ENCODE measurements at places on chromosomes 6 and 20. TPM values are rescaled to one million over a fixed set of nuclear protein-coding genes. Genes with fewer than 3 reads are reported as not detected.

DNA sequence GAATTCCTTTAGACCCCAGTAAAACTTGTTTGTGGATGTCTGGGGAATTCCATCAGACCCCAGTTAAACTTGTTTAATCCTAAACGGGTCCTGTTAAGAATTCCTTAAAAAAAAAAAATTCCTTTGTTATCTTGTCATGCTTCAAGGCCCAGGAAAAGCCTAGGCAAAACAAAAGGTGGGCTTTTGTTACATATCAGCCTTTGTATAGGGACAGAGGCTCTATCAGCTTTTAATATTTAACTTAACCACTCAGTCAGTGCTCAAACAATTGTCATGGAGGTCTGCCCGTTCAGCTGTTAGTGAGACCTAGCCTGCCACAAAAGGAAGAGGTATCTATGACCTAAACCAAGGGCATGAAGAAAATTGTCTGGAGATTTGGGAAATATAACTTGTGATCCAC is 53.1 kb downstream of the SLC22A1 start:
- DNase-seq = no peak

- DNase-seq = no peak
Measured at GRCh38 chr6:121333196-121333595, 1.1 kb downstream of the TBC1D32 start.

DNA sequence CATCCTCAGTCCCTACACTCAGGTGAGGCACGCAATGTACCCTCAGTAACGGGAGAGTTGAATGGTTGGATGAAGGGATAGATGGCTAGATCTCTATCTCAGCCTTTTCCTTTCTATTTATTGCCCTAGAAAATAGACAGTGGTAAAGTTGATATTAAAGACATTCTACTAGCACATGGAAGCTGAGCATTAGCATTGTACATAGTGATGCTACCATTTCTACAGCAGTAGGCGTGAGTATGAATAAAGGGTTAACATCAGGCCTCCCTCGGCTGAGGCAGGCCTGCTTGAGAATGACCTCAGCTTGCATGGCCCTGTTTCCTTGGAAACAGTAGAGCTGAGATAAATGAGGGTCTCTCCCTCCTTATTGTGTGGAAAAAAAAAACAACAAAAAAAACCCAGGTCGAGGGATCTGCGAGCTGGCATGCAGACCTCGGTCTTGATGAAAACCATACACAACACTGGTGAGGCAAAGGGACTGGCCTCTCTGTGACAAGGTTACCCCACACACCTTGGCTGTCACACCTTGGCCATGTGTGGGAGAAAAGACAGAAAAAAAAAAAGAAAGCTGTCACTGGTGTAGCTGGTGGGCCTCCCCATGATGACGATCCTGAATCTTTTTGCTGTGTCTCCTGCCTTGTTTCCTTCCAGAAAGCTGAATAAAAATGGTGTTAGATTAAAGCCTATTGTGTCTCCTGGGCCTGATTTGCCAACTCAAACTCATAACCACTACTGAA is 160.0 kb downstream of the HACE1 start:
- DNase-seq = no peak

GRCh38 chr20:56359212-56360132 is 698 bp downstream of the FAM210B start:
- DNase-seq = peak; percentile 78

DNA sequence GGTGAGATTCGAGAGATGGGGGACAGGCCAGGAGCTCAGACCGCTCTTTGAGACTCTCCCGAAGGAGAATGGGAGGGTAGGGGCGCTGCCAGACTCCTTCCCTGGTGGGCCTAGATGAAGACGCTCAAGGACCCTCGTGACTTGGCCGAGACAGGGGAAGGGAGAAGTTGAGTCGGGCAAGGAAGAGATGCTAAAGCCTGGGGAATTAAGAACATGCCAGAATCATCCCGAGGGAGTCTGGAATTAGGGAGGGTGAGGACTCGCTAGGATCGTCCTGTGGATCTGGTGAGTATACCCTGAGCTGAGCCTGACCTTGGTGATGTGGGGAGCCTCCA is 529 bp downstream of the UBE2C start:
- DNase-seq = no peak

DNA sequence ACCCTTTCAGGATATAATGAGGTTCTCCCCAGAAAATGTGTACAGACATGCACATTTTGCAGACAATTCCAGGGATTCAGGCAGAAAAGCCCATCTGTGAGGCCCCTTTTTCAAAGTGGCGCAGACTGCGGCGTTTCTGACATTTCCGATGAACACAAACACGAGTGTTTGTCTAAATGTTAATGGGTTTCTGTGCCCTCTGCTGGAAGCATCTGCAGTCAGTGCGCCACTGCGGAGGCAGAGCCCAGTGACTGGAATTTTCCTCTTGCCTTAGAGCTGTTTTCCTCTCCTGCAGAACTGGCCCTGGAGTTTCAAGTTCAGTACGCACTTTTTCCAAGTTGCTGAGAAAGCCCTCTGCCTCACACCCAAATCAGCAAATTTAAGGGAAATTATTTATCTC is 15.3 kb downstream of the ANKRD60 start:
- DNase-seq = no peak

GRCh38 chr6:46927066-46927465 is 5.3 kb upstream of the ADGRF5 start:
- no peak for DNase-seq

GRCh38 chr6:40431706-40432105 is 155.5 kb downstream of the LRFN2 start:
- DNase-seq = no peak

- DNase-seq = no peak
Measured at GRCh38 chr6:35047265-35048011, 93.7 kb downstream of the TCP11 start.

DNA sequence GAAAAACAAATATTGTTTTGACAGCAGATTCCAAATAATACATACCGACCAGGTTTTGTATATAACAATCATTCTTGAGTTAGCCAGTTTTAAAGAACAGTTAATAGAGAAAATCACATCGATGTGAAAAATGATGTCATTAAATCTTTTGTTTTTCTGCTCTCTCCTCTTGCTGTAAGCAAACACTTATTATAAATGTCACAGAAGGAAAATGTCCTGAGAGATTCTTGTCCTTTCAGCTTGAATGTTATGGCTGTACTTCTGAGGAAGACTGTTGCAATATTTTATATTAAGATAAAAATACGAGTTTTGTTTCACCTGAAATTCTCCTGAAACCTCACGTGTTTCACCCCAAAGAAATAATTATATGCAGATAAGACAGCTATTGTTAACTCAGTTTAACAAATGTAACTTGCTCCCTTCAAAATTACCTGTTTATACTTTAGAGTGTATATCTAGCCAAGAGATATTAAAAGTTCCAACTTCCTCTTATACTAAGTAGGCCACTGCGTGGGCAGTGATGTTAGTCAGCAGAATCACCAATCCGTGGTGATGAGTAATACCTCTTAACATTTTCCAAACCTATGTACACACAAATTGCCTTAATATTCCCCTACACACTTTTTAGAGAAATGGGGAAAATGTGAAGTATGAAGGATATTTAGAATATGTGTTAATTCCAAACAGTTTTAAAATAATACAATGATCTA is 1111.4 kb upstream of the CITED2 start:
- DNase-seq = no peak

GRCh38 chr6:132962936-132963868 is 148.8 kb downstream of the RPS12 start:
- no peak for DNase-seq

DNA sequence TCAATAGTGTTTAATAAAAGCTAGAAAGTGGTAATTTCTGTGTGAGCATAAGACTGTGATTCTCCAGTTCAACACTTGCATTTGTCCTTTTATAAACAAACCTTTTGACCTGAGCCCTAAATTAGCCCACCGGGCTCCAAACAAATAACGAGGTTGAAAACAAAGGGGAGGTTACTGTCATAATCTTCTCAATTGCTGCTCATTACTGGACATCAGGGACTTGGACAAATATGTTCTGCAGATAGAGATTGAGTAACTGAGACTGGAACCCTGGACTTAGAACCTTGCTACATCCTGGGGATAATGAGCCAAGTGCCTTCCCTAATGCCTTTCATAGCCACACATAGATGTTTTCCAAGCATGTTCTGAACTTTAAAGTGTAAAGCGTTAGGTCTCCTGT is 84.2 kb upstream of the PCSK2 start:
- DNase-seq = no peak

- DNase-seq = no peak
Measured at GRCh38 chr20:59845472-59845871, 88.0 kb downstream of the SYCP2 start.

DNA sequence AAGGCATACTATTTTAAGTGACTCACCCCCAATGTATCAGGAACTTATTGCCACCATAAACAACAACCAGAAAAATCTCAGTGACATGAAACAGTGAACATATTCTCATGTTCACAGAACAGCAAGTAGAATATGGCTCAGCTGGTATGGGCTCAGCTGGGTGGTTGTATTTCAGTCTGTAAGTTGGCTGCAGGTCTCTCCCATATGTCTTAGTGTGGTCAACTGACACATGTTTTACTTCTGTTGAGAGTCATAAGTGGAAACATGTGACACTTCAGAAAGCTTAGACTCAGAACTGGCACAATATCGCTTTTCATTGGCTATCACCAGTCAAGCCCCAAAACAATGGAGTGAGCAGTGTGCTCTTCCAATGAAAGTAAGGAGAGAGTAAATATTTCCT is 574.1 kb downstream of the HAO1 start:
- no peak for DNase-seq

DNA sequence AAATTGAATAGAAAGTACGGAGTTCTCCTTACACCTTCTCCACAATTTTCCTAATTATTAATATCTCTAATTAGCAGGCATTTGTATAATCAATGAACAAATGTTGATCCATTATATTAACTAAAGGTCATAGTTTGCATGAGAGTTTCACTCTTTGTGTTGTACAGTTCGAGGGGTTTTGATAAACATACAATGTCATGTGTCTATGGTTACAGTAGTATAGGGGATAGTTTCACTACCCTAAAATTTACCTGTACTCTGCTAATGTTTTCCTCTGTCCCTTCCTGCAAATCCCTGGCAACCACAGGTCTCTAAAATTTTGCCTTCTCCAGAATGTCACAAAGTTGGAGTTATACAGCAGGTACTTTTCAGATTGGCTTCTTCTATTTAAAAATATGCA is 1199.8 kb upstream of the GJE1 start:
- DNase-seq = no peak

GRCh38 chr20:36687850-36688249 is 41.9 kb upstream of the SLA2 start:
- DNase-seq = no peak

DNA sequence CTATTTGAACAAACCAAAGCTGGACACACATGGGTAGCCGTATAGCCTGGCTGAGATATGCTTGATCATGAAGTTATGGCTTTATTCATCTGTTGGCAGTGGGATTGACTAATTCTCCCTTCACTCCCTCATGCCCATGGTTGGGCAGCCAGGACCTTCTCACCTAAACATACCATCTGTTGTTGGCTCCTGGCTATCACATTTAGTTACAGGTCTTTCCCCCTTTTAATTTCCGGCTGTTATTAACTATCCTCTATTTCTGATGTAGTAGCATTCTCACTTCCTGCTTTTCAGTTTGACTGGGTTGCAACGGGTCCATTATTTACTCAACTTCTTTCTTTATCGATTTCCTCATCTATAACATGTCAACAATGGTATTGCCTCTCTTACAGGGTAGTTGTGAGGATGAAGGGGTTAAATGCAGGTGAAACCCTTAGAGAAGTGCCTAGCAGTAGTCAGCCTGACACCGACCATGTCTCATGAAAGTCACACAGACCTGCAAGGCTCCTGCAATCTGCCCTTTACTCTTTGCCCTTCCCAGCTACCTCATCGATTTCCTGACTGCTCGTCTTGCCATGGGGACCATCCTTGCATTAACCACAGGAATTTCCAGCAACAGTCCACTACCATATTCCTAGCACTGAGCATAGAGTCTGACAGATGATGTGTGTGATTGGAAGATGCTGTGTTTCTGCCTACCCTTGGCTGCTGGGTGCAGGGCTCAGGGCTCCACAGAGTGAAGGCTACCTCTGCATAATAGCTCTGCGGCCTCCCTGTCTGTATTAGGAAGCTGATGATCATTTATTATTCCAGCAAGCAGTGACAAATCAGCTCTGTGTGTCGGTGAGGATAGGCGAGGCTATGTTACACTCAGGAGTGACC is 42.2 kb downstream of the PPP1R14C start:
- DNase-seq = no peak

- DNase-seq = no peak
Measured at GRCh38 chr20:53138454-53139262, 166.5 kb downstream of the TSHZ2 start.

DNA sequence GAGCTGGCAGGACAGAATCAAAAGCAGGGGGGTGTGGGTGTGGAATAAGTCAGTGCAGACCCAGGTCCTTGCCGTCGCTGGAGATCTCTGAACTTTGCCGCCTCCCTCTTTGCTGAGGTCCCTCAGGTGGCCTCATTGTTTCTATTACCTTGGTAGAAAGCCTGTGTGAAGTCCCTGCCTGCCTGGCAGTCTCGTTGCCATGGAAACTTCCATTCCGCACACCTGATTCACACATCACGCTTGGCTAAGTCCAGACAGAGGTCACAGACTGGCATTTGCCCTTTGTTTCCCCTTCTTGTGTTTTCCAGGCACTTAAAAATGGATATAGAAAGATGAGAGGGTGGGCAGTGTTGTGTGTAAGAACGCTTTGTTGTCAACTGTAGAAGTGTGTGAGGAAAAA is 260.6 kb downstream of the PRL start:
- no peak for DNase-seq

GRCh38 chr6:10658910-10659698 is 35.3 kb downstream of the C6orf52 start:
- DNase-seq = peak; percentile 47

ARMC12 gene
- total RNA-seq = not detected

GSTA2 gene
- not detected for total RNA-seq

LY6G6D gene
- total RNA-seq = not detected

BPIFB6 gene
- total RNA-seq = not detected

CAGE1 gene
- total RNA-seq = 0.11 TPM

SNAP91 gene
- 5.5 TPM for total RNA-seq

OPRL1 gene
- total RNA-seq = 0.49 TPM

C6orf58 gene
- total RNA-seq = not detected

PGBD1 gene
- 2.5 TPM for total RNA-seq

XKR7 gene
- not detected for total RNA-seq

KCNQ5 gene
- total RNA-seq = not detected

BACH2 gene
- total RNA-seq = 2.2 TPM

LGSN gene
- not detected for total RNA-seq

SAMD5 gene
- 0.51 TPM for total RNA-seq

MCHR2 gene
- total RNA-seq = not detected

All from Right ventricle myocardium inferior (tissue), 1 donor.